ENCODE measurements at places on chromosomes 2 and 18.

DNA sequence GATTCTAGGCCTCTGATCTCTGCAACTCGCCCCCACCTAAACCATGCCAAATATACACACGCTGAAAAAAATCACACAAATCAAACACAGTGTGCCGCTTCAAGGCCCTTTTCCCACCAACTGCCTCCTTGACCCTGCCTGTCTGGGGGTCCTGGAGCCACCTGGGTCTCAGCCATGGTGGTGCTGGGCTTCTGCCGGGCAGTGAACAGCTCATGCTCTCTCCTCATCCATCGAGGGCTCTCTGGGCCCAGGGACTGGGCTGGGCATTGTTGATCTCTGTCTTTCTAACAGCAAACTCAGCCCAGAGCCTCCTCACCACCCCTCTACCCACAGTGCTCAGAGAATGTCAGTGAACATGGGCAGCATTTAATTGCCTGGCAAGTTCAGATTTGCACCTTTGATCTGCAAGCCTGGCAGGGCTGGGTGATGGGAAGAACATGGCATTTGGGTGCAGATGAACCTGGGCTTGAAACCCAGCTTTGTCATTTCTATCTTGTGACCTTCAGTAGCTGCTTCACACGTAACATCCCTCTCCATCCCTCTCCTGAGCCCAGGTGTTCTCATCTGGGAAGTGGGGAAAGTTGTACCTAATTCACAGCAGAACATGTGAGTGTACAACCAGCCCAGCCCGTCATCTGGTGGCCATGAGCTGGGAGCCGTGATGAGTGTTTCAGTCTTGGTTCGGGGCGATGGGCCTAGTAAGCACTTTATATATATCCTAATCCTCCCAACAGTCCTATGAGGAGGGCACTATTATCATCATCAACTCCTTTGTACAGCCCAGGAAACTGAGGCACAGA lies 46.1 kb downstream of the SDC1 start:
- DNase-seq, result no peak

DNA sequence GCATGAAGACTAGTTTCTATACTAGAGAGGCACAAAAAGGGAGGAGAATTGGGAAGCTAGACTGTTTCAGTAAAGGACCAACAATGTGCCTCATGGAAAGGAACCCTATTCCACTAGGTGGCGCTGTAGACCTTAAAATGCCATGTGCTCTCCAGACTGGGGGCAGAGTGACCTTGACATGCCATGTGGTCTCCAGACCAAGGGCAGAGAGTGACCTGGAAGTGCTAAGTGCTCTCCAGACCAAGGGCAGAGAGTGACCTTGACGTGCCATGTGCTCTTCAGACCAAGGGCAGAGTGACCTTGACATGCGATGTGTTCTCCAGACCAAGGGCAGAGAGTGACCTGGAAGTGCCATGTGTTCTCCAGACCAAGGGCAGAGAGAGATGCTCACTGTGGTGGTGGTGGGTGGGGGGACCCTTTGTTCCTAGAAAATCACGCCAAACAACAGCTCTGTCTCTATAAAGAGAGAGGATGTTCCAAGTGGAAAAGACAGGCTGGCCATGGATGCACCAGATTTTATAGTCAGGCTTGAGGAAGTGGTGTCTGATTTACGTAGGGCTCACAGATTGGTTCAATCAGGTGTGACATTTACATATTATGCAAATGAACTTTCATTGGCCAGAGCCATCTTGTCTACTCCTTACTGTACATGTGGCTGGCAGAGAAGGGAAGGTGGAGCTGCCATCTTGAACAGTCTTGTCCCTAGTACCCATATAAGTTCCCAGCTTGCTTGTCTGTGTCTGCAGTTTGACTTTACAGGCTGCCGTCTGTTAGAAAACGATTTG lies 344.0 kb upstream of the DDX18 start:
- DNase-seq, result peak; percentile 3

- DNase-seq, result no peak
Measured at GRCh38 chr18:475202-476031, 25.1 kb downstream of the COLEC12 start.

- no peak for DNase-seq
Measured at GRCh38 chr18:1048032-1048431, 143.4 kb downstream of the ADCYAP1 start.

DNA sequence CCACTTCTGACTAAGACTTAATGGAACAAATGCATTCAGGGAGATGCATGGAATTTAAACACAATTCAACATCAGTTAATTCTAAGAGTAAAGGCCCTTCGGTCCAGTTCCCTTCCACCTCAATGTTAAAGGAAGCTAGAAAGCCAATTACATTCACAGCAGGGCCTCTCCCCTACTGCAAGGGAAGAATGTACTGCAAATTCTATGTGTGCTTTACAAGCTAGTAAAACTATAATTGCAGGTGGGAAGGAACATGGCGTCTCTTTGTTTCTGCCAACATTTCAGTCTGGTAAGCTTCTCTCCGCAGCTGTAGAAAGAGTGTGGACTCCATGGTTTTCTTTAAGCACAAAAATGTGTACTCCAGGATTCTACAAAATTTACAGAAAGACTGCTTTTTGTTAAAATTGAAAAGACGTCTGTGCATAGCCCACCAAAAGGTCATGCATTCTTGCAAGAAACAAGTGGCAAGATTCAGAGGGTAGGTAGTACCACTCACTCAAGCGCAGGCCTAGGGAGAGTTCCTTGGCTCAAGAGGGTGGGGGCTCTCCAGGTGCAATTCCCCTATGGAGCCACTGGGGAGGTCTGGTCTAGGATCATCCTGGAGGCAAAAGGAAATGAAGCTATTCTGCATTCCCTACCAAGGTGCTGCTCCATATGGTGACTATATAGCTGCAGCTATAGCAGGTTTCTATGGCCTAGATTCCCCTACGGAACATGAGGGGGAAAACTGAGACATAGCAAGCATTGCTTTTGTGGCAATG lies 127.0 kb upstream of the FZD5 start:
- no peak for DNase-seq

- no peak for DNase-seq
Measured at GRCh38 chr18:74895686-74896085, 298.0 kb downstream of the ZNF407 start.

GRCh38 chr2:100606726-100607343 lies 44.0 kb downstream of the PDCL3 start:
- peak; percentile 37 for DNase-seq

DNA sequence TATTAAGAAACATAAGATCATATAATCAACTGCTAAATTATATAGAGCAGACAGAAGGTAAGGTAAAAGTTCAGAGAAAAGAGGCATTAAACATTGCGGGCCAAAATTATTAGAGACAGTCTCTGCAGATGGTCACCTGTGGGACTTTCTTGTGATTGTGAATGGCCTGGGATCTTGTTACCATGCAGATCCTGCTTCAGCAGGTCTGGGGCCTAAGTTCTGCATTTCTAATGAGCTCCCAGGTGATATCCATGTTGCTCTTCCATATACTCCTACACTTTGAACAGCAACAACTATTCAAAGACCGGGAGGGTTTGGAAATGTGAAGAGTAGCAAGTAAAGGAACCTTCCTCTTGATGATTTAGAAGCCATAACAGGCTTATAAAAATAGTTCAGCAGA lies 8.5 kb upstream of the ETAA1 start:
- DNase-seq, result no peak

DNA sequence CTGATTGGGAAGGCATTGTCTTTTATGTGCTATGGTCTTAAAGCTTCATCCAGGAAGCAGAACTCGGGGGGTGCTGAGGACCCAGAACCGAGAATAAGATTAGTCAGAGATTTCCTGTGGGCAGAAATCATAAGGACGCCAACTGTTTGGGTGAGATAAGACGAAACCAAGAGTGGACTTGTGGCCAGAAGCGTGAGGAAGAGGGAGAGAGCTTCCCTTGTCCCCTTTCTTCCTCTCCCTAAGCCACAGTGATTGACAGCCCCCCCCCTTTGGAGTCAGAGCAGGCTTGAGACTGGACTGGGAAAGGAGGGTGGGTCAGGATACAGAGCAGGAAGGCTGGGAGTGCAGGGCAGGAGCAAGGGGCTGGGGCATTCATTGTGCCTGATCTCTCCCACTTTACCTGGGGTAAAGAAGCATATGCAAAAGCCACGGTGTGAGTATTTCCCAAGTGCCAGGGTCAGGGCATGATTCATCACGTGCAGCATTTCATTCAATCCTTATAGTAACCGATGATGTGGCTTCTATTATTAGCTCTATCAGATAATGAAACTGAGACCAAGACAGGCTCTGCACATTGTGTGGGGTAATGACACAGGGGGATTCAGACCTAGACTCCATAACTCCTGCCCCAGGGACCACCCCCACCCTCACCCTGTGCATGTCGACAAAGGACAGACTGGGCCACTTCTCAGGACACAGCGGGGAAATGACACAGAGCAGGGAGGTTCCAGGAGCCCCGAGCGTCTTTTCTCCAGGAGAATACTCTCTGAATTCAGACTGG lies 3.0 kb upstream of the IL1RN start:
- no peak for DNase-seq

DNA sequence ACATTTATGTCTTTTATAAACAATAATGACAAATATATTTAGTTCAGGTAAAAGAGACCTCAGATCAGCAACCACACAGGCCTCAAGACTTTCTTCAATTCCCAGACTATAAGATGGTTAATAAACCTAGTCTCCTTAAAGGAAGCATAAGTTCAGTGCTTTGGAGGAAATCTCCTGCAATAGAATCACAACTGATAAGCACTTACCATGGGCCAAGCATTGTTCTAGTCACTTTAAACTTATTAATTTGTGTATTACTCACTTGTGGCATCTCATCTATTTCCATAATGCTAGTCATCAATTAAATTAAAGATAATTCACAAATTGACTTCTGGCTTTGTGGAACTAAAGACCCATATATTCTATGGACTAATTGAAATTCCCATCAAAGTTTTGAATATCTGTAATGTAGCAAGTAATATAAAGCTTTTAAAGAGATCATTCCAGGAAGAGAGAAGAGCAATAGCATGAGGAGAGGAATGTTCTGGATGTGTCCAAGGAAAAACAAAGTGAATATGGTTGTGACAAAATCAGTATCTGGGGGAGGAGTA lies 42.2 kb downstream of the COL3A1 start:
- no peak for DNase-seq

DNA sequence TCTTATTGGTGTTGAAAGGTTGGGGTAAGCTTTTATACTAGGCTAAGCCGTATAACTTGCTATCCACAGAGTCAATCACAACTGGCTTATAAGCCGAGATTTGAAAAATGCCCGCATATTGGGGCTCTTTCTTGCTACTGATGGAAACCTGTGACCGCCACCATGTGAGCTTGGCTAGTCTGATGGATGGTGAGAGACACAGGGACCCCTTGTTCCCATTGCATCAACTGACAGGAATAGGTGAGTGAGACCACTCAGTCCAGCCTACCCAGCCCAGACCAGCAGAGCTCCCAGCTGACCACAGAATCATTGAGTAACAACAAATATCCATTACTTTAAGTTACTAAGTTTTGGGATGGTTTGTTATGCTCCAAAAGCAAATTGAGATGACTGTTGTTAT lies 676.4 kb upstream of the HS6ST1 start:
- no peak for DNase-seq

- DNase-seq, result no peak
Measured at GRCh38 chr2:10960606-10961489, 49.1 kb downstream of the KCNF1 start.

DNA sequence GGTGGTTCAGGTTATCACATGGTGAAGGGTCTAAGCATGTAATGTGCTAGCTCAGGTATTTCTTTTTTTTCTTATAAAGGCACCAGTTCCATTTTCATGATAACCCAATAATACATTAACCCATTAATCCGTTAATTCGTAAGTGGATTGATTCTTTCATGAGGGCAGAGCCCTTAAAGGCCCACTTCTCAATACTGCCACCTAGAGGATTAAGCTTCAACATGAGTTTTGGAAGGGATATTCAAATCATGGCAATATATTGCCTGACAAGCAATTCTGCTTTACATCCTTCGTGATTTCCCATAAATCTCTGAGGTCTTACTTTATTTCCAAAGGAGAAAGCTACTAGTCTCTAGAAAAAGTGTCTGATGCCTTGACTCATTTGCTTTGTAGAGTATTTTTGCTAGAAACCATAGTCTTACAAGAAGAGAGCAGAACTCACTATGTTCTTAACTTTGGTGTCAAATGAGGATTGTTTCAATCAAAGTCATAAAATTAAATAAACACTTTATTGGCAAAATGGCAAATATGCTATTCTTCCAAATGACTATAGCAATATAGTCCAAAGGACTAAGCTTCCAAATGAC lies 271.3 kb downstream of the KCNS3 start:
- peak; percentile 12 for DNase-seq

- no peak for DNase-seq
Measured at GRCh38 chr2:58137856-58138255, 91.2 kb downstream of the VRK2 start.

- DNase-seq, result no peak
Measured at GRCh38 chr2:171249689-171250088, 89.0 kb upstream of the TLK1 start.

All from GM12891 (cell line).